ENCODE measurements at places on chromosomes 6 and 20.
A peak's percentile ranks its signal among the peaks of the same experiment; 100 is the strongest.

DNA sequence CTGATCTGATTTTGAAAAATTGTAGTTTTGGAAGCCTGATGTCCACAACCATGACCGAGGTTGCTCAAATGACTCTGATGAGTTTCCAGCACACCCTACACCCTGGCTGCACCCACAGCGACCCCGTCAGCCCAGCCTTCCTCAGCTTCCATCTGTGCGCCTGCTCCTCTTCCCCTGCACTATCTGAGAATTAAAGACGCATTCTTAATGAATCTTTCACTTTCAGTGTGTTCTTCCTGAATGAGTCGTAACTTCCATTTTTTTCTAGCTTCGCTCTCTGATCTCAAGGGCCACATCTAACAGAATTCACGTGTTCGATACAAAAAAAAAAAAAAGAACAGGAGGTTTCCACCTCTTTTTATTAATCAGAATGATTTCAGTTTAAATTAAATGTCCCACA is 21.3 kb upstream of the RREB1 start:
- peak; percentile 47 for DNase-seq

GRCh38 chr20:46946181-46946624 is 51.6 kb downstream of the EYA2 start:
- no peak for DNase-seq

DNA sequence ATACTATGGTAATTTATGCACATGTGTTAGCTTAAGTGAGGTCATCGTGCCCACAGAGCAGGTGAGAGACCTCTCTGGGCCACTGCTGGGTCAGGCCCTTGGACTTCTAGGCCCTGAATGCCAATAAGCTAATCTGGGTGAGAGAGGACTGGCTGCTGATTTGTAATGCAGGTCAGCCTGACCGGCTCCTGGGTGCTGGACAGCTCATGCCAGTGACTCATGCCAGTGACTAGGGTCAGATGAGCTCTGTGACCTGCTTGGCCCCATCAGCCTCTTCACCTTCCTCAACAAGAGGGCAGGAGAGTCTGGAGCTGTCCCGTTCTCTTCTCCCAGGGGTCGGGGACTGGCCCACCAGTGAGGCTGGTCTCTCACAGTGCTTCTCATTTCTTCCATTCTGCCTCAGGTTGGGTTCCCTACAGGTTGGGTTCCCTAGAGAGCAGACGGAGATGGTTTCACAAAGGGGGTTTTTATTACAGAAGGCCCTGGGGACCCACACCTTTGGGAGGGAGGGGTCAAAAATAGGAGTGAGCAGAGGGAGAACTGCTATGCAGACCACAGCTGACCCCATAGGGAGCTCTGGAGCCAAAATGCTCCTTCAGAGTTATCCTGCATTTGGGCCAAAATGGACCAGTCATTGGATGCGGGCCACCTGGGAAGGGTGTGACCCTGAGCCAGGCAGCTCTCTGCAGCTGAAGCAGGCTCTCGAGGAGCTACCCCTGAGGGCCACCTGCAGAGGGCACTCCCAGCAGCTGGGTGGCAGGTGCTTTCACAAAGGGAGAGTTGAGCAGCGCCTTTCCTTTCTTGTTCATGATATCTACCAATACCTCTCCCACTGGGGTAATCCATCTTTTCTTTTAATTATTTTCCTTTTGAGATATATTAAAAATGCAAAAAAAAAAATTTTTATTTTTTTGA is 2.2 kb upstream of the OXT start:
- no peak for DNase-seq

DNA sequence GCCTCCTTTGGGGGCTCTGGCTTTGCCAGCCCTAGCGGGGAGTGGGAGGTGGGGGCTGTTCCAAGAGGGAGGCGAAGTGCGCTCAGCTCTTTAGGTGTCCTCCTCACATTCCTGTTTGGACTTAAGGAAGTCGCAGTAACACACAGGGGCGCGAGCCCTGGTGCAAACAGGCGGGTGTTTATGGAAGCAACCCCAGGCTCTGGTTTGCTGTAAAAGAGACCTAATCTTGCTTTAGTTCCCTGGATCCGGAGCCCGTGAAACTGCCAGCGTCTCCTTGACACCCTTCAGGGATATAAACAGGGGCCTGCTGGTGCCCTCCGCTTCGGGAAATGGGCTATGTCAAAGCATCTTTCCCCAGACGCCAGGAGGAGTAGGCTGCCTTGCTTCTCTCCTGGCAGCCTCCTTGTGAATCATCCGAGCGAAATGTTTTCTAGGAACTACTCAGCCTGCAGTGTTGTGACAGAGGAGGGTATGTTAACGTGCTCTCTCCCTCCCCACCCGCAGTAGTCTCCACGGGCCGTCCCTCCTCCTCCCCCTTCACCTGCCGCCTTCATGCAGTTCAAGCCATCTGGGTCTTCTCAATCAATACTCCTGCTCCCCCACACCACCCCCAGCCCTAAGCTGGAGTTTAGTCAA is 168.0 kb upstream of the LRFN2 start:
- no peak for DNase-seq

GRCh38 chr6:2266841-2267240 is 21.4 kb upstream of the GMDS start:
- DNase-seq, result no peak

- no peak for DNase-seq
Measured at GRCh38 chr6:69933239-69933638, 66.9 kb downstream of the COL19A1 start.

- DNase-seq, result no peak
Measured at GRCh38 chr20:8082025-8082424, 50.0 kb upstream of the PLCB1 start.

- peak; percentile 85 for DNase-seq
Measured at GRCh38 chr6:3229566-3230178, 2.2 kb upstream of the TUBB2B start.

All from upper lobe of left lung (tissue), 6 donors.